ENCODE measurements at places on chromosomes 6 and 20.

DNA sequence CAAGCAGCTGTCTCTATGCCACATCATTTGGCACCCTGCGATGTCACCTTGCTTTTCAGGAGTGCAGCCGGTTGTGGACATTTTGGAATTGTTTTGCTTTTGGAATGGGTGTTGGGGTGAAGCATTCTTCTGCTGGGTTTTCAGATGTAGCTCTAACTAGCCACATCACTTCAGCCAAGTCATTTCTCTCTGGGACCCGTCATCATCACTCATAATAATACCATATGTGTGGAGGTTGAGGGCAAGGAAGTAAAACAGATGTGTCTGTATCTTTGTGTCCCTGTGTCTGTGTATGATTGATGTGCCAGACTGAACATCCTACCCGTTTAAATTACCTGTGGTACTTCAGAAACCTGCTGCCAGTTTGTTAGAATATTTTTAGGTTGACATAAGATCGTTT is 49.5 kb upstream of the TULP4 start:
- no peak for DNase-seq

- DNase-seq = no peak
These were observed 37.6 kb downstream of the RSPH3 start for GRCh38 chr6:158962371-158962770.

DNA sequence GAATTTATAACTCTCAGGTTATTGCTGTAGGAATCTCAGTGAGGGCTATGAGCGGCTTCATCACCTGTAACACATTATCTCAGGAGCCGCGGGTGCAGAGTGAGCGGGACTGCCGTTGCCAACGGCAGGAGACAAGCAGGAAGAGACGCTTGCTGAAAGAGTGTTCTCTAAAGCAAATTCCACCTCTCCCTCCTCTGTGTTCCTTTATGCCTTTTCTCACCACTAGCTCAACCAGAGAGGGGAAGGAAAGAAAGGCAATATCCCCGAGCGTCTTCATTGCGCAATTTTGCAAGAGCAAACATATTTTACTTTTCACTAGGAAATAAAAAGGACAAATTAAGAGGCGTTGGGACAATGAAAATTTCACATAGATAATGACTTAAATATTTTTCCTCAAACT is 185.2 kb upstream of the EXOC2 start:
- no peak for DNase-seq

- DNase-seq = no peak
These were observed 91.7 kb downstream of the PRDM1 start for GRCh38 chr6:106177786-106178185.

All from iris pigment epithelial cell (primary cell).